Stimulated activated memory B cell treated with anti-CD40 and anti-IgM and Interleukin-4, amounts not matched to agents 10 μg/mL and 1 μg/mL and 100 μg/mL, for 72 hours (primary cell): ENCODE measurements at places on chromosomes 2 and 18.

GRCh38 chr2:142675398-142675797, 202.1 kb upstream of the KYNU start:
- ATAC-seq = no peak
- peaks cover 4% of the 10 kb centered on the region for H3K27me3 ChIP-seq
- no peaks in the 10 kb centered on the region for H3K4me1 ChIP-seq
- no peaks in the 10 kb centered on the region for H3K36me3 ChIP-seq
- no peak overlapping the region for H3K4me3 ChIP-seq

DNA sequence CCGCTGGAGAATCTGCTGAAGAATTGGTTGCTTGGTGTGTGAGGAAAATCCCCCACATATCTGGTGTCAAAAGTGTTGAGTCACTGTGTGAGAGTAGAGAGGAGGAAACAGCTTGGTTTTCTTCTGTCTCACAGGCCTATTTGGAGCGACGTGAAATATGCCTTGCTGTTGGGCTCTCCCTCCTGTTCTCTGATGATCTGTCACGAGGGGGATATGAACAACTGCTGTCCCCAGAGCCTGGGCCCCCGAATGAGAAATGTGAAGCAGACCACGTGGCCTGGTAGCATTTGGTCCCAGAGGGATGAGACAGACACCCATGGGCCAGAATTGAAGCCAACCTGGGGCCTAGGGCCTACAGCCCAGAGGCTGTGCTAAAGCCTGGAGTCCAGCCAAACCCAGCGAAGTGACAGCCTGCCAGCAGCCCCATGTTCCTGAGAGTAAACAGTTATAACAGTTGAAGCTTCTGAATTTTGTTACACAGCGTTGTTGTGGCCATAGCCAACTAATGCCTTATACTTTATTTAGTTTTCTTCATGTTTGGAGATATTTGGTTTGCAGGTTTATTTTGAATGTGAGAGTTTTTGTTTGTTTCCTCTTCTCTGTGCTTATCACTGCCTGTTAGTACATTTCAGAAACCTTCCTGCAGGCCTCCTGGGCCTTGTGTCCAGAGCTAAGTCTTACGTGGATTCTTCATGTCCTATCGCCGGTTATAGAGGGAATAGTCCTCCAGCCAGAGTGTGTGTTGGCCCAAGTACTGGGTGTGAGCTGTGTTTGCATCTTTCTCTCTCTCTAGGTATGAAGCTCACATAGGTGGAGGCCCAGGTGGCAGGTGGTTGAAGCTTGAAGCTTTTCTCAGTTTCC, 18.7 kb upstream of the COLEC12 start:
- ATAC-seq = no peak
- H3K4me1 ChIP-seq = no peaks in the 10 kb centered on the region
- no peaks in the 10 kb centered on the region for H3K27me3 ChIP-seq
- H3K4me3 ChIP-seq = no peak overlapping the region
- peaks cover 6% of the 10 kb centered on the region for H3K36me3 ChIP-seq

DNA sequence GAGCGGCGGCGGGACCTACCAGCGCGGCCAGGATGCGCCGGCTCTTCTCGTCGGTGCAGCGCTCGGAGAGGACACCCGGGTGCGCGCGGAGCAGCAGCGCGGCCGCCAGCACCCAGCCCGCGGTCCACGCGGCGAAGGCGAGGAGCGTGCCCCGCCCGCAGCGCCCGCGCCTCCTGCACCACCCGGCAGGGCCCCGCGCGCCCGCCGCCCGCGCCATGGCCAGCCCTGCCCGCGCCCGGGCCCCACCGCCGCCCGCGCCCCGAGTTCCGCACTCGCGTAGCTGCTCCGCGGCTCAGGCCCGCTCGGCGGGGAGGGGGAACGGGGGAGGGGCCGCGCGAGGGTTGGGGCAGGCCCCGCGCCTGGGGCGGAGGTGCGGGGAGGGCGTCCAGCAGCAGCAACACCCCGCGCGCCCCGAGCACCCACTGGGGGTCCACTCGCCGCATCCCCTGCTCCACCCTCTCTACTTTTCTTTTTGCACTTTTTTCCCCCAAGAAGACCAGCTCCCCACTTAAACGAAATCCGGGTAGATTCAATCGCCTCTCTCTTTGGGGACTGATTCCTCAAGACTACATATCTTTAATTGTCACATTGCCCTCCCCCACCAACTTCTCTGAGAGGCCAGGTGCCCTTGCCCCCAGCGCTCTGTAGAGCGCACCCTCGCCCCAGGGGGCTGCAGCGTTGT, at the start of gene DIPK1C:
Gene DIPK1C (minus strand): TSS at position 266 of the 682 bp plus-strand sequence. CDS start 49 bp downstream, at position 217.
- H3K4me3 ChIP-seq = peak within 1 kb of the TSS; percentile 64
- ATAC-seq = peak; percentile 14
- H3K36me3 ChIP-seq = no peaks in the 10 kb centered on the region
- H3K4me1 ChIP-seq = peaks cover 12% of the 10 kb centered on the region
- H3K27ac ChIP-seq = no peak within 1 kb of the TSS

GRCh38 chr2:240919786-240920782, 13.9 kb downstream of the CROCC2 start:
- H3K36me3 ChIP-seq = no peaks in the 10 kb centered on the region
- peaks cover 15% of the 10 kb centered on the region for H3K4me1 ChIP-seq
- ATAC-seq = no peak
- peaks cover 54% of the 10 kb centered on the region for H3K27me3 ChIP-seq
- no peak overlapping the region for H3K27ac ChIP-seq
- no peak overlapping the region for H3K4me3 ChIP-seq

- H3K4me3 ChIP-seq = no peak overlapping the region
- H3K4me1 ChIP-seq = no peaks in the 10 kb centered on the region
- H3K36me3 ChIP-seq = no peaks in the 10 kb centered on the region
- H3K27me3 ChIP-seq = no peaks in the 10 kb centered on the region
Measured at GRCh38 chr2:124286089-124286783, 261.1 kb downstream of the CNTNAP5 start.

DNA sequence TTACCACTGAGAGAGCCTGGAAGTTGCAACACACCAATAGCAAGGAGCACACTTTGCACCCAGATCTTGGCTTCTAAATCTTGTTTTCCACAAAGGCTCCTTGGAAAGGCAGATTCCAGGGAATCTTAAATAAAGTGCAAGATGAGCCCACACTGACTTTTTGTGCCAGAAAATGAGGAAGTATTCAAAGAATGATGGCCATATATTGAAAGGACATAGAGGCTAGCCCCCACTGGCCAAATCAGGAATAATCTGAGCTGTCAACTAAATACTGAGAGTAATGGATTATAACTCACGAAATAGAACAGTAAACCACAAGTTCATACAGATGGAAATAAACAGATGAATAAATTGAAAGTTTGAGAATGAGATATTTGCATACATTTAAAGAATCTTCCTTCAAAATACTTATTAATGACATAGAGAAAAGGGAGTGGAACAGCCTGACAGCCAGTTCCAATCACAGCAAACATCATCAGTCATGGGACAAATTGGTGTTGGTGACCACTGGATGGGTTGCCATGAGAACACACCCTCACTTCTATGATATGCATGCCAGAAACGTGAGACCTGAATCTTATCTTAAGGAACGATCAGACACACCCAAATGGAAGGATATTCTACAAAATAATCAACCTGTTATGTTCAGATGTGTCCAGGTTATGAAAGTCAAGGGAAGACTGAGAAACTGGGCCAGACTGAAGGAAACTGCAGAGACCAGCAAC, 12.2 kb upstream of the ACKR3 start:
- no peaks in the 10 kb centered on the region for H3K27me3 ChIP-seq
- H3K27ac ChIP-seq = no peak overlapping the region
- no peak overlapping the region for H3K4me3 ChIP-seq
- ATAC-seq = no peak
- H3K4me1 ChIP-seq = peaks cover 48% of the 10 kb centered on the region

DNA sequence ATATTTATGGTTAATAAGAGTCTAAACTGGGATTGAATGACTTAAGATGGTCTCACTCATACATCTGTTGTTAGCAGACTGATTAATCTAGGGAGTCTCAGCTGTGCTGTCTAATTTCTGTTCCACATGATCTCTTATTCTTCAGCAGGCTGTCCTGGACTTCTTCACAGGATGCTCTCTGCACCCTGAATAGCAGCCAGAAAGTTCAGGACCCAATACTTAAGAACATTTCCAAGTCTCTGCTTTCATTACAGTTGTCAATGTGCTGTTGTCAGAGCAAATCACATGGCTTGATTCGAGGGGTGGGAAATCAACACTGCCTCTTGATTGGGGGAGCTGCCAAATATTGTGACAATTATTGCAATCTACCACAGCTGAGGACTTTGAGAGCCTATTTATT, 627.1 kb upstream of the SLC8A1 start:
- ATAC-seq = no peak
- H3K4me3 ChIP-seq = no peak overlapping the region
- no peak overlapping the region for H3K27ac ChIP-seq
- no peaks in the 10 kb centered on the region for H3K4me1 ChIP-seq
- no peaks in the 10 kb centered on the region for H3K27me3 ChIP-seq

DNA sequence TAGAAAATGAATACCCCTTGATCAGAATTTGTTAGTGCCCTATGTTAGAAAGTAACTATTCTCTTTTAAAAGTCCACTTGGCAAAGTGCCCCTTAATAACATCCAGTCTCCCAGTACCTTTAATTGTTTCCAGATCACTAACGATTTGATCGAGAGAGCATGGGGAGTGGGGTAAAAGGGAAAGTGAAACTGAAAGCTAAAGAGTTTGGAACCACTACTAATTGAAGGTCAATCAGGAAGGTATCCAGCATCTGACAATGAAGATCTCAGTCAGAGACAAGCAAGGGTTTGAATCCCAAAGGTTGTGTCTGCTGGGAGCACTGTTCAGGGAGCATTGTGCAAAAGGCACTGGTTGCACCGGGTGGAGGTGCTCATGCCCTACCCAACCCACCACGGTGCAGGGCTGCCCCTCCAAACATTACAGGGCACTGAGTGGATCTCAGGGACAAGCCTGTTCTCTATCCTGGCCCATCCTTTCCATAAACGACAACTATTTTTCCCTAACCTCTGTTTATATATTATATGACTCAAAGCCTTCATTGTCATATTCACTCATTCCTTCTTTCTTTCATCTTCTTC, 14.6 kb upstream of the RIT2 start:
- no peaks in the 10 kb centered on the region for H3K4me1 ChIP-seq
- ATAC-seq = no peak
- H3K27ac ChIP-seq = no peak overlapping the region
- no peaks in the 10 kb centered on the region for H3K27me3 ChIP-seq
- no peak overlapping the region for H3K4me3 ChIP-seq
- no peaks in the 10 kb centered on the region for H3K36me3 ChIP-seq

DNA sequence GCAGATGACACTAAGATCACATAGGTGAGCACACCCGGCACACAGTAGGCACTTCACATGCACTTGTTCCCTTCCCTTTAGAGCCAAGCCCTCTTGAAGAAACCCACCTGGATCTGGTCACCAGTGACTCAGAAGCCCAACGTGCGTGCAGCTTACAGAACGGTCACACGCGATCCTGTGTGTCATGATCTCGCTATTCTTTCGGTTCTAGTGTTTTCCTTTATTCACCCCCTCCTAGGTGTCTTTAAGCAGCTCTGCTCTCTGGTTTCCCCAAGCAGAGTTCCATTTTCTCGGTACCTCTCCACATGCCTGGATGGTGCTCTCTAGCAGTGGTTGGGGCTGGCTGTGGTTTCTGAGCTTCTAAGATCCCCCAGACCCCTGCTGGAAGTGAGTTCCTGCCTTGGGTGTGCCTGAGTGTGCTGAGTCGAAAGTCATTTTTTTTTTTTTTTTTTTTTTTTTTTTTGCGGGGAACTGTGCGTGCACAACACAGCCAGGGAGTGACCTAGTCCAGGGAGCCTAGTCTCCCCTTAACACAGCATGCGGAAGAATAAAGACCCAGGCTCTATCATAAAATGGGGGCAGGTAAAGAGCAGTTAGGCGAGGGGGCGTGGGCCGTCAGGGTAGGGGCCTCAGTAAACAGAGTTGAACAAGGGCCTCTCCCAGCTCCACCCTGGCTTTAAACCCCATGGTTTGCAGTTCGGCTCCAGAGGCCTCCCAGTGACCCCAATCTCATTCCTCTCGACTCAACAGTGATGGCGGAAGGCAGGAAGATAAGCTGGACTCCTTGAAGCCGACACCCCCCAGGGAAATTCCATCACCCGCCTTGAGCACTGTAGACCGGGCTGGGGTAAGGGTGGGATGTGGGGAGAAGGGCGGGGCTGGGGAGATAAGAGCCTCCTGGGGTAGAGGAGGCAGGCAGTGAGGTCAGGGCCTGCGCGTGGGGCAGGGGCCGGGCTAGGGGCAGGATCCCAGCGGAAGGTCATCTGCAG, 29.8 kb upstream of the DNMT3A start:
- H3K36me3 ChIP-seq = no peaks in the 10 kb centered on the region
- peak overlapping the region; percentile 6 for H3K27ac ChIP-seq
- no peak for ATAC-seq

- ATAC-seq = no peak
- no peaks in the 10 kb centered on the region for H3K27me3 ChIP-seq
- no peaks in the 10 kb centered on the region for H3K4me1 ChIP-seq
- no peaks in the 10 kb centered on the region for H3K36me3 ChIP-seq
Measured at GRCh38 chr2:229174794-229175496, 96.1 kb downstream of the PID1 start.

GRCh38 chr2:132515010-132515409, 98.4 kb downstream of the GPR39 start:
- ATAC-seq = no peak
- no peaks in the 10 kb centered on the region for H3K36me3 ChIP-seq
- H3K27me3 ChIP-seq = no peaks in the 10 kb centered on the region
- H3K4me3 ChIP-seq = no peak overlapping the region
- no peaks in the 10 kb centered on the region for H3K4me1 ChIP-seq

DNA sequence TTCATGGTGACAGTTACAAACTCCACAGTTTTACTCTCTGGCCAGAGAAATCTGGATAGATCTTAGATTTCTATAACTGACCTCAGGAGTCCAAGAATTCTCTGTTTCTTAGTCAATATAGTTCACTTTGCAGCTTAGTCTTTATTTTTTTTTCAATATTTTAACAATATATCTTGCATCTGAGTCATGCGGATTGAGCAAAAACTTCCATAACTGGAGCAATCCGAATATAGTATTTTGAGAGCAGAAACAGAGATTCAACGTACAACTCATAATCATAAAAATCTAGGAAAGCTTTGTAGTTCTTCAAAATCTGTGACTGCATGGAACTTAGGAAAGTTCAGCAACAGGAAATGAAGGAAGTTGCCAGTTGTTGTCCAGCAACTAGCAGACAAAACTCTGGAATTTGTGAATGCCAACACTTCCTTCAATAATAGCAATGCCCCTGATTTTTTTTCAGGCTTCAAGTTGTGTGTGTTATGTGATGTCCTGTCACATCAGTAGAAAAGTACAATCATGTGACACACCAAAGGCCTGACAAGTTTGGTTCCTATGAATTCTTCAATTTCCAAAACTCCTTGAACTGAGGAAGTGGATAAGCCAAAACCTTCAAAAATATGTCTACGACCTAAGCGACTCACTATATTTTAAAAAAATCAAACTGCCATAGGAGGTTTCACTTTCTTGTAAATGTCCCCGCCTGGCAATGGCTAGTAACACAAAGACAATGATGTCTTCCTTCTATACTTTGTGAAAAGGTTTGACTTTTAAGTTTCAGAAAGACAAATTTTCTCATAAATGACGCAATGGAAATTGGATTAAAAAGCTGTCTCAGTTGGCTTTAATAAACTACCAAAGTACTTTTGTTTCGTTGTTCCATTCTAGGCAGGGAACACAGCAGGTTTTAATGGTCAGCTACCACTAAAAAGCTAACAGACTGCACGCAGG, 510.6 kb downstream of the ERBB4 start:
- H3K4me3 ChIP-seq = no peak overlapping the region
- no peaks in the 10 kb centered on the region for H3K4me1 ChIP-seq
- ATAC-seq = no peak
- no peak overlapping the region for H3K27ac ChIP-seq
- no peaks in the 10 kb centered on the region for H3K27me3 ChIP-seq

GRCh38 chr2:240189686-240190085, 49.2 kb upstream of the OTOS start:
- peaks cover 23% of the 10 kb centered on the region for H3K27me3 ChIP-seq
- no peak overlapping the region for H3K27ac ChIP-seq
- H3K4me3 ChIP-seq = no peak overlapping the region
- peak; percentile 29 for ATAC-seq
